ENCODE measurements at places on chromosomes 7 and 10.

DNA sequence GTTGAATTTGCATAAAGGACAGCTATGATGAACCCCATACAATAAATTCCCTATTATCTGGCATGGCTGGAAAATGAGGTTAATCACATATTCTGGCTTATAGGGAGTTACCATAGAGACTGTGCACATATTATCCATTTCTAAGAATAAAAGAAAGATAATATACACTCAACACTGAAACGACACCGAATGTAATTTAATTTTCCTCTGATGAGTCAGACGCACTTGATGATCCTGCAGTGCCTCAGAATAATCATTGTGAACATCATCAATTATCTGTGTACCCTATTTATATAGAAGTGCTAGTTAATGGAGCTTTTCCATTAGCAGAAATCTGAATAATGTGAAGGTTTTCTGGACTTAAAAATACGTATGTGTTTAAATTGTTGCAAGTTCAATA lies 60.2 kb downstream of the SGCE start:
- no peak for DNase-seq

DNA sequence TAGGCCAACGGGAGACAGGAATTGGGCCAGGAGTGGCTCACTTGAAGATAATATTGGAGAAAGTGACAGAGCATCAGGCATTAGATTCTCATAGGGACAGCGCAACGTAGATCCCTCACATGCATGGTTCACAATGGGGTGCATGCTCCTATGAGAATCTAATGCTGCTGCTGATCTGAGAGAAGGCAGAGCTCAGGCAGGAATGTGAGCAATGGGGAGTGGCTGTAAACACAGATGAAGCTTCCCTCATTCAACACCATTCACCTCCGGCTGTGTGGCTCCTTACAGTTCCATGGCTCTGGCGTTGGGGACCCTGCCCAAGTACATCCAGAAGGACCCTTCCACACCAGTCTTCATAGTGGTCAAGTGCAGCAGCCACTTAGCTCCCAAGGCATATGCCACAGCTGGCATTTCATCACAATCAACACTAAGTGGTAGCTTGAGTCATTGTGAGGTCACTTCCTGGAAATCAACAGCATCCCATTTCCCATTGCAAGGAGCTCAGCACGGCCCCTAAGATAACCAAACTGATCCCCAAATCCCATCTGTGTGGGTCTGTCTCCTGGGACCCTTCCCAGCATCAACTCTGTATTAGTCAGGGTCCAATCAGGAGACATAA lies 174.5 kb downstream of the TPST1 start:
- DNase-seq, result no peak

- no peak for DNase-seq
Observed at GRCh38 chr10:24239289-24240040, 30.5 kb downstream of the KIAA1217 start.

GRCh38 chr7:41586931-41587640 lies 115.8 kb downstream of the INHBA start:
- DNase-seq, result no peak

GRCh38 chr10:127302343-127302742 lies 106.0 kb upstream of the INSYN2A start:
- no peak for DNase-seq

- DNase-seq, result peak; percentile 17
Observed at GRCh38 chr10:17599089-17599488, 18.1 kb downstream of the HACD1 start.

DNA sequence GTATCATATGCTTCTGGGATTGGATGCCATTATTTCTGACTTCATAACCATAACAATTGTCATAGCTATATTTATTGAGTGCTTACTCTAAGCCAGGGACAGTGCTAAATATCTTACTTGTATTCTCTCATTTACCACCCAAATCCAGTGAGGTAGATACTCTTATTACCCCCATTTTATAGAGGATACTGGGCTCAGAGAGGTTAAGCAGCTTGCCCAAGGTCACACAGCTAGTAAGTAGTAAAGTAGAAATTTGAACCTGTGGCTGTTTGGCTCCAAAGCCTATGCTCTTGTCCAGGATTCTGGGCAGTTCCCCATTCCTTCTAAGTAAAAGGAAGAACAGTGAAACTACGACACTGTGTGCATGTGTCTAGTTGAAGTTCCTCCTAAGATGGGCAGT lies 56.5 kb downstream of the COL13A1 start:
- no peak for DNase-seq

GRCh38 chr10:99370993-99371392 lies 41.8 kb downstream of the CNNM1 start:
- DNase-seq, result peak; percentile 48

DNA sequence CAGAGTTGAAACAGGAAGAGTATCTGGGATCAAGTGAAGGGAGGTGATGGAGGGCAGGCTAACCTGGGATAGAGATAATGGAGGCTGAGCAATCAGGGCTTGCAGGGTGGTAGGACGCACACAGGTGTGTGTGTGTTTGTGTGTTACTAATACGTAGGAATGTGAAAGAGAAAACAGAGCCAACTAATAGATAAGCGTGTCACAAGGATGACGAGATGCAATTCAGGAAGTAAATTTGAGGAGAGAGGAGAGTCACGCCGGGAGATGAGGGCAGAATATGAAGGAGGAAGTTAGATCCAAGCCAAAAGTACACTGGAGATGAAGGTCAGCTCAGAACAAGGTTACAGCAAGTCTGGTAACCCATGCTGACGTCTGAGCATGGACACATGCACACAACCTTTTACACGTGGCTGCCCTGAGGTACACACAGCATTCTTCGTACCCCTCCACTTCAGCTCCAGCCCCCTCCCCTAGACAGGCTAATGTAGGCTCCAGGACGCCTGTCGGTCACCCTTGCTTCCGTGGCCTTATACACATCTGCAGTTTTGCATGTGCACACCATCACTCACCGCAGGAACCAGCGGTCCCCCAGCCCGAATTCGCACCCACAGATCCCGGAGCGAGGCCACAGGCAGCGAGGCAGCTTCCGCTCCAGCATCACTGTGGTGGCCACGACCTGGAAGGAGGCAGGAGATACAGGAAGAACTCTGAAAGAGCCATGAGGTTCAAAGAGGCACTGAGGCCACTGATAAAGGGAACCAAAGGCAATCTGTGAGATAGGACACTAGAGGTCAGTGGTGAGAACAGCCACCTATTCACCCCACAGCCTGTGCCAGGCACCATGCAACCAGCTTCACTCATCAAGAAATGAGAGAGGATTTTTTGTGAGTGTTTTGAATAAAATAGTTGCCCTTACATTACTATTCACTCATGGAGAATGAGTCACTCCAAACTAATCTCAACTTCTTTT lies 23.7 kb upstream of the TRPV6 start:
- peak; percentile 79 for DNase-seq

- DNase-seq, result no peak
Observed at GRCh38 chr7:116024826-116025809, 5.4 kb downstream of the TFEC start.

Data from HT-29 (cell line).